ENCODE measurements at places on chromosomes 13 and 19. TPM values are rescaled to one million over a fixed set of nuclear protein-coding genes. Genes with fewer than 3 reads are reported as not detected.

Gene DHRS12
- 3.0 TPM for total RNA-seq

Gene ADGRE1
- not detected for total RNA-seq

Gene ZNF433
- total RNA-seq = 2.6 TPM

Gene PCDH20
- total RNA-seq = not detected

Gene TNFSF9
- total RNA-seq = 0.30 TPM

Gene METTL21C
- not detected for total RNA-seq

Gene KLK6
- not detected for total RNA-seq

Gene GPALPP1
- 25.3 TPM for total RNA-seq

Gene FUT1
- 5.5 TPM for total RNA-seq

Gene CYP4F11
- total RNA-seq = not detected

Gene ZFR2
- not detected for total RNA-seq

Gene CELF5
- not detected for total RNA-seq

Gene NLRP11
- total RNA-seq = not detected

Gene SHISA7
- total RNA-seq = not detected

Gene RGS9BP
- total RNA-seq = 0.32 TPM

Gene NRTN
- total RNA-seq = not detected

Gene PSMD8
- total RNA-seq = 351 TPM

Gene ZNF549
- 3.5 TPM for total RNA-seq

Gene SMIM17
- not detected for total RNA-seq

Gene VSTM1
- not detected for total RNA-seq

Gene COMMD6
- total RNA-seq = 104 TPM

Gene PPP1R13L
- 4.2 TPM for total RNA-seq

Gene LRFN3
- 2.4 TPM for total RNA-seq

Gene PTH2
- total RNA-seq = not detected

Gene CLDN10
- total RNA-seq = 2.9 TPM

Gene BORCS8
- 18.7 TPM for total RNA-seq

Gene SPACA4
- total RNA-seq = not detected

Gene BCKDHA
- total RNA-seq = 56.5 TPM

Gene NALCN
- 10.5 TPM for total RNA-seq

Gene NLRP4
- not detected for total RNA-seq

Gene PBX4
- total RNA-seq = not detected

Gene GSX1
- not detected for total RNA-seq

All from epithelial cell of umbilical artery (primary cell).